ENCODE measurements at places on chromosomes 4 and X.

GRCh38 chr4:119268466-119268865 is 53.5 kb downstream of the FABP2 start:
- no peaks in the 10 kb centered on the region for H3K27me3 ChIP-seq
- H3K4me3 ChIP-seq, result no peak overlapping the region
- H3K27ac ChIP-seq, result no peak overlapping the region
- no peak for DNase-seq

GRCh38 chr4:101669138-101669831 is 121.2 kb upstream of the BANK1 start:
- DNase-seq, result no peak
- H3K27me3 ChIP-seq, result no peaks in the 10 kb centered on the region
- H3K4me3 ChIP-seq, result no peak overlapping the region
- H3K27ac ChIP-seq, result no peak overlapping the region

GRCh38 chr4:37528166-37528885 is 157.8 kb downstream of the RELL1 start:
- no peak overlapping the region for H3K27ac ChIP-seq
- H3K36me3 ChIP-seq, result no peaks in the 10 kb centered on the region
- H3K27me3 ChIP-seq, result no peaks in the 10 kb centered on the region
- no peaks in the 10 kb centered on the region for H3K4me1 ChIP-seq

- H3K4me1 ChIP-seq, result no peaks in the 10 kb centered on the region
- H3K4me3 ChIP-seq, result no peak overlapping the region
- H3K27me3 ChIP-seq, result no peaks in the 10 kb centered on the region
- H3K27ac ChIP-seq, result no peak overlapping the region
Measured at GRCh38 chrX:40843643-40844042, 108.3 kb upstream of the MED14 start.

GRCh38 chrX:135973025-135973547 is 702 bp downstream of the MMGT1 start:
- H3K27ac ChIP-seq, result peak overlapping the region; percentile 83
- no peaks in the 10 kb centered on the region for H3K27me3 ChIP-seq
- H3K4me3 ChIP-seq, result peak overlapping the region; percentile 91
- H3K4me1 ChIP-seq, result peaks cover 13% of the 10 kb centered on the region
- DNase-seq, result no peak

GRCh38 chr4:7687796-7688195 is 251.9 kb downstream of the AFAP1 start:
- DNase-seq, result no peak
- H3K27me3 ChIP-seq, result no peaks in the 10 kb centered on the region
- H3K27ac ChIP-seq, result no peak overlapping the region
- H3K36me3 ChIP-seq, result no peaks in the 10 kb centered on the region

DNA sequence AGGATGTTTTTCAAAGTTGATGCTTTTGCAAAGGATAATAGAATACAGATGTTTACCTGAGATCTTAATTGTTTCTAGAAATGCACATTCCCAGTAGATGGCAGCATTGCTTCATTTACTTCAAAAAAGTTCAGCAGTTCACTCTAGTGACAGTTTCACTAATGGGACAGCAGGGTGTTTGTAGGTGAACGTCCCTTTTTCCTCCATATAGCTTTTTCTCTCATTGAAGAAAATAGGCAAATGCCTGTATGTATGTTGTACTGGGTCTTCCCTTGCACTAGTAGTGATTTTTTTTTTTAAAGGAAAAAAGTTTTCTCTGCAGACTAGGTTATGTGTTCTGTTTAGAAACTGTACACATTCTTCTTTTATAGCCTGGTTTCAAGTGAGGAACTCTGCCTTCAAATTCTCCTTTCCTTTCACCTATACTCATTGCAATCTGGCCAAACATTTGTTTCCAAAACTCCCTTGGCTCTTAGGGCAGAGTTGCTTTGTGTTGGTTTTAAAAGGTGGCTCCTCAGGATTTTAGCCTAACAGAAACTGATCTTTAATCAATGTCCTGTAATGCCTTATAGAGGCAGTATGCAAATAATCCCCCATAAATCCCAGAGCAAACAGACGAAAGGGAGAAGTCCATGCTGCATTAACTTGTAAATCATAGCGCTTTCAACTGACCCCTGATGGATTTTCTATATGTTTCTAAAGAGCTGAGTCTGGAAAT is 86.3 kb downstream of the EGF start:
- H3K4me1 ChIP-seq, result no peaks in the 10 kb centered on the region
- no peak overlapping the region for H3K4me3 ChIP-seq
- no peak overlapping the region for H3K27ac ChIP-seq
- DNase-seq, result peak; percentile 70
- H3K36me3 ChIP-seq, result no peaks in the 10 kb centered on the region

DNA sequence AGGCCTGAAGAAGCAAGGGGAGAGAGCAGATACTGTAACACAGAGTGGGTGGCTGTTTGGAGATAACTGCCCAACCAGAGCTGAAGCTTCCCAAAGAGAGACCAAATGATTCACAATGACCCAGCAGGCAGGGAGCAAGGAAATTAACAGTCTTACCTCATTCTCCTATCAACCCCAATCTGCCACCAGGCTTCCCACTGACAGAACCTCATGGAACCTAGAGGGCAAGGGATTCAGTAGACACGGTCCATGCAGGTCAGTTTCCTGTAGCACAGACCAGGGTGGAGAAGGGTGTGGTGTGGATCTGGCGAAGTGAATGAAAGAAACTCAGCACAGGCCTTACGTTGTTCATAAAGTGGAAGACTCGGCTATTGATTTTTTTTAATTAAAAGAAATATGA is 60.7 kb upstream of the ALB start:
- no peaks in the 10 kb centered on the region for H3K36me3 ChIP-seq
- no peak overlapping the region for H3K4me3 ChIP-seq
- no peaks in the 10 kb centered on the region for H3K4me1 ChIP-seq
- DNase-seq, result no peak

GRCh38 chr4:65737672-65738071 is 67.4 kb upstream of the EPHA5 start:
- no peak overlapping the region for H3K4me3 ChIP-seq
- H3K27ac ChIP-seq, result no peak overlapping the region
- H3K4me1 ChIP-seq, result no peaks in the 10 kb centered on the region
- DNase-seq, result no peak

- no peaks in the 10 kb centered on the region for H3K36me3 ChIP-seq
- no peaks in the 10 kb centered on the region for H3K27me3 ChIP-seq
- DNase-seq, result no peak
- H3K27ac ChIP-seq, result no peak overlapping the region
Measured at GRCh38 chr4:103451341-103451740, 253.2 kb upstream of the CENPE start.
